ENCODE measurements at places on chromosomes 6 and 20.

DNA sequence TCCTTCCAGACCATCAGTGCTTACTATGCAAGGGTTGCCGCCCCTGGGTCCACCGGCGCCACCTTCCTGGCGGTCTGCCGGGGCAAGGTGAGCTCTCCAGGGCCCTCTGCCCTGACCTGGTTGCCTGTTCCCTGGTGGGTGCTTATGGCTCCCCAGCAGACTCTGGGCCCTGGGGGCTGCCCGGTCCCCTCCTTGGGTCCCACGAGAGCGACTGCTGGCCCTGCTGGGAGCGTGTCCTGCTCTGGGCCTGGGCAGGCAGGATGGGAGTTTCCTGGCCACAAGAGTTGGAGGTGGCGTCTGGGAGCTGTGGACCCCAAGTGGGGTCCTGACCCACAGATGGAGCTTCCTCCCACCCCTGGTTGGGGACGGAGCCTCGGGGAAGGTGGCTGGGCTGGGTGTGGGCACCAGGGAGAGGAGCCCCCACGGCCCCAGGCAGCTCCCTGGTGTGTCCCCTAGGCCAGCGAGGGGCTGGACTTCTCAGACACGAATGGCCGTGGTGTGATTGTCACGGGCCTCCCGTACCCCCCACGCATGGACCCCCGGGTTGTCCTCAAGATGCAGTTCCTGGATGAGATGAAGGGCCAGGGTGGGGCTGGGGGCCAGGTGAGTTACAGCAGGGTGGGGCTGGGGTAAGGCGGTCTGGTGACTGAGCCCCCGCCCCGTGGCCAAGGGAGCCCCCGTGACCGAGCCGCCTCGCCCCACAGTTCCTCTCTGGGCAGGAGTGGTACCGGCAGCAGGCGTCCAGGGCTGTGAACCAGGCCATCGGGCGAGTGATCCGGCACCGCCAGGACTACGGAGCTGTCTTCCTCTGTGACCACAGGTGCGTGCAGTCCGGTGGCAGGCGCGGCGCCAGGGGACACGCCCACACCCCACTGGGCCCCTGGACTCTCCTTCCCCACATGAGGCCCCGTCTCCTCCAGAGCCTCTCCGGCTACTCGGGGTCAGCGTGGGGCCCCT lies 7.1 kb upstream of the TNFRSF6B start:
- DNase-seq: no peak

- no peak for DNase-seq
Observed at GRCh38 chr6:141211845-141212244, 920.9 kb upstream of the GJE1 start.

GRCh38 chr20:1616858-1617434 lies 2.9 kb downstream of the SIRPB1 start:
- DNase-seq: no peak

GRCh38 chr6:90025523-90026061 lies 131.3 kb downstream of the GJA10 start:
- peak; percentile 24 for DNase-seq

- no peak for DNase-seq
Observed at GRCh38 chr20:19492116-19492515, 265.9 kb upstream of the RIN2 start.

DNA sequence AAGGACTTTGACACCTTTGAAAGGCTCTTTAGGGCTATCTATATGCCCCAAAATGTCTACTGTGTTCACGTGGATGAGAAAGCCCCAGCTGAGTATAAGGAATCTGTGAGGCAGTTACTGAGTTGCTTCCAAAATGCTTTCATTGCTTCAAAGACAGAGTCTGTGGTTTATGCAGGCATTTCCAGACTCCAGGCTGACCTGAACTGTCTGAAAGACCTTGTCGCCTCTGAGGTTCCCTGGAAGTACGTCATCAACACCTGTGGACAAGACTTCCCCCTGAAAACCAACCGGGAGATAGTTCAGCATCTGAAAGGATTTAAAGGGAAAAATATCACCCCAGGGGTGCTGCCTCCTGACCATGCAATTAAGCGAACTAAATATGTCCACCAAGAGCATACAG lies 65.2 kb downstream of the GCNT2 start:
- DNase-seq: no peak

DNA sequence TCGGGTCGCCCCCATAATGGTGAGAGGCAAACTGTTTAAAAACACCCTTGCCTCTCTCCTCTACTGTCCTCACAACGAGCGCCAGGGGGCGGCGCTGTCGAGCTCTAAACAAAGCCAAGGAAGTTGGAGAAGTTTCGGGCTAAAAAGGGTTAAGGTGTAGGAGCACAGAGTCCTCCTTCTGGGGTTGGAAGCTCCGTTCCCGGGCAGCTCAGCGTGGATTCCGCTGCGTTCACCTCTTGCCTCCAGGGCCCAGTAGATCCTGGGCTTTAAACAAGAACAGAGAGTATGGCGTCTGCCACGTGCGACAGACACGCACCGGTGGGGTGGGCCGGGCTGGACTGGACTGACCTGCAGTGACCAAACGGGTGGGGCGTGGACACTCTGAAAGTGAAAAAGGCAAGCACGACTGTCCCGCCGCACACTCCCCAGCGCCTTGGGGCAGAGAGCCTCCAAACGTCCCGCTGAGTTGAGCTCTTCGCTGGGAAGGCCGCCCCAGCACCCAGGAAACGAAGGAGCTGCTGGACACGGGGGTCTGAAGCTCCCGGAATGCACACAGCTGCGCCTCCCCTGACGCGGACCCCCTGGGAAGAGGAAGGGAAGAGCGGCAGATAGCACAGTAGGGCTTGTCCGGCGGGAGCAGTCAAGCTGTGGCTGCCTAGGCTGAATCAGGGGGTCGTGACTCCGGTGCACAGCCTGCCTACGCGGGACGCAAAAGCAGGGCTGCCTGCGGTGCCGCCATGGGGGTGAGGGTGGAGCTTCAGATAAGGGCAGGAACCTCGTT lies 1.6 kb upstream of the THBD start:
- no peak for DNase-seq

GRCh38 chr20:31991339-31991705 lies 18.9 kb upstream of the CCM2L start:
- DNase-seq: no peak

GRCh38 chr6:19803331-19804204 lies 33.6 kb upstream of the ID4 start:
- DNase-seq: no peak

DNA sequence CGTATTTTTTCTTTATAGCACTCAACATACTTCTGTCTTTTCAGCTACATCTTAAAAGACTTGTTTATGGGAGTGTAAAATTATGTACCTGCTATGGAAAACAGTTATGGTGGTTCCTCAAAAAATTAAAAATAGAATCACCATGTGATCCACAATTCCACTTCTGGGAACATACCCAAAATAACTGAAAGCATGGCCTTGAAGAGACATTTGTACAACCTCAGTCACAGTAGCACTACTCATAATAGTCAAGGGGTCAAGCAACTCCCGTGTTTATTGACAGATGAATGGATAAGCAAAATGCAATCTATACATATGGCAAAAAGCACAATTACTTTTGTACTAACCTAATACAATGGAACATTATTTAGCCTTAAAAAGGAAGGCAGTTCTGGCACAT lies 74.5 kb downstream of the METTL24 start:
- DNase-seq: no peak

GRCh38 chr6:169023161-169023874 lies 230.3 kb downstream of the THBS2 start:
- no peak for DNase-seq

DNA sequence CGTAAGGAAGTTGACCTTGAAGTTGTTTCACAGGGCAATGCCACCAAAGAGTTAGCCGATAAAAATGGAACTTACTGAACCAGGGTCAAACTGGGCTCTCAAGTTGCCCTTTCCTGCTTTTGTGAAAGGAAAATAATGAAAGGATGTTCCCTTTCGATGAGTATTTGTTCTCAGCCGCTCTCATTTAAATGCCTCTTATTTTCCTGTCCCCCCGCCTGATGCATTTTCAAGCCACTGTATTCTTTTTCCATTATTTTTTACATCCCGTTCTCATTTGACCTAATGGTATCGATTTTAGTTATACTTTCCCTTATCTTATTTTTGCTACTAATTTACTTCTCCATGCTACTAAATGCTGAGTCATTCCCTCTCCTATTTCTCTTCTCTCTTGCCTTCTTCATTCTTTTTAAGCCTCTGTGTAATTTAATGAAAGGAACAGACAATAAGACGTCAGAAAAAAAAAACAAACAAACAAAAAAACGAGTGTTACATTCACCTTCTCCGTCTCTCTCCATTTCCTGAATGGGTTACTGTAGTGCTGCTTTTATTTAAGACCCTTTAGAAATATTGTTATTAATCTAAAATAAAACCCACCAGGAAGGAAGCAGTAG lies 655 bp upstream of the NDUFAF4 start:
- no peak for DNase-seq

- no peak for DNase-seq
Observed at GRCh38 chr6:43707767-43708166, 20.2 kb upstream of the MRPS18A start.

- no peak for DNase-seq
Observed at GRCh38 chr6:2831392-2831791, 10.3 kb downstream of the SERPINB1 start.

DNA sequence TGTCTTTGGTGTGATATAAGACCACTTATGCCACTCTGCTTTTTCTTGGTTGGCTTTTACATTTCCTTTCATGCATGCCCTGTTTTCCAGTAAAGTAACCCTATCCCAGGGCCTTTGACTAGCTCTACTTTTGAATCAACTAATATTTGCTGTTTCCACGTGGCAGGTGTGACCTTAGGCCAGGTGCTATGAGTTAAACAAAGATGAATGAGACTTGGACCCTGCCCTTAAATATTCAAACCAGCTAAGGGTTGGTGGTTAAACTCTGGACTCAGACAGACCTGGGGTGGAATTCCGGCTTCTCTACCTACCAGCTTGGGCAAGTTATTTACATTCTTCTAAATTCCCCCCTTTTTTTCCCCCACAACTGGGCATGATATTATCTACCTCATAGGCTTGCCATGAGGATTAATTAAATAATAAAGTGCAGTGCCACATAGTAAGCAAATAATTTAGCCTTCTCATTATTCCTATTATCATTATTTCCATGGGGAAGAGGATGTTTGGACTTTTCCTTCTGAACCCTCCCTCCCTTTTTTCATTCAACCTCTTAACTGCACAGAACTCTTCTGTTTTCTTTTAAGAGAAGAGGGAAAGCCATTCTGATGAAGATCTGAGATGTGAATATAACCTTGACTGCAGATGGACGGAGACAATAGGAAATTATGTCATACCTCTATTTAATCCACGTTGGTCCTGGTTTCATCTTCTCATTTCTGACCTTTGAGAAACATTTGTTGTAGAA lies 143.6 kb upstream of the TNFAIP3 start:
- no peak for DNase-seq

- no peak for DNase-seq
Observed at GRCh38 chr6:132910759-132911158, 96.4 kb downstream of the RPS12 start.

DNA sequence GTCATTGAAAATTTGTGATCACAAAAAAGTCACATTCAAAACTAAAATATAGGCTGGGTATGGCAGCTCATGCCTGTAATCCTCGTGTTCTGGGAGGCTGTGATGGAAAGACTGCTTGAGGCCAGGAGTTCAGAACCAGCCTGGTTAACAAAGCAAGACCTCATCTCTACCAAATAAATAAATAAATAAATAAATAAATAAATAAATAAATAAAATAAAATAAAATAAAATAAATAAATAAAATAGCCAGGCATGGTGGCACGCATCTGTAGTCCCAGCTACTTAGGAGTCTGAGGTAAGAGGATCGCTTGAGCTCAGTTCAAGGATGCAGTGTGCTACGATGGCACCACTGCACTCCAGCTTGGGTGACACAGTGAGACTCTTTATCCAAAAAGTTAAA lies 343.1 kb upstream of the RUNX2 start:
- no peak for DNase-seq

DNA sequence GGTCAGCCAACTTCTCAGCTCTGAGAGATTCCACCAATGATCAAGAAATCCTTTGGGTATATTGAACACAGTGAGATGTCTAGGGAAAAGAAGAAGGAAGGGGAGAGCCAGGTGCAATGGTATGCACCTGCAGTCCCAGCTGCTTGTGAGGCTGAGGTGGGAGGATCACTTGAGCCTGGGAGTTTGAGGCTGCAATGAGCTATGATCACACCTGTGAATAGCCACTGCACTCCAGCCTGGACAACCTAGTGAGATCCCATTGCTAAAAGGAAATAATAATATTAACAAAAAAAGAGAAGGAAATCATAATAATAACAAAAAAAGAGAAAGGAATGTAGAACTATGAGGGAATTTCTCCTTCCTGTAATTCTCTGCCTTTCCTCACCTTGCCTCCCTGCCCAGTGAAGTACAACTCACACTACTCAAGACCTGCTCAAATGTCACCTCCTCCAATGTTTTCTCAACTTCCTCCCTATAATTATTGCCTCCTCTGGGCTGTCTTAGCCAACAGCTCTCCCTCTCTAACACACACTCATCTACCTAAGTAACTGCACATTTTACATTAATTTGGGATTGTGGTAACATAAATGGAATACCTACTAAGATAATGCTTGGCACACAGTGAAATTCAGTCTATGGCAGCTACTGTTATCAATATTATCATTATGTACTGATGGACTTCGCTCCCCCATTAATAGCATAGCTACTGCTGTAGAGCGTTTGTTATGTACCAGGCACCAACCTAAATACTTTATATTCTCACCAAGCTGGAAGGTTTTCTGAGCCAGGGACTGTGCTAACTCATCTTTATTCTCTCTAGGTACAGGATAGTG lies 103.6 kb downstream of the KIF13A start:
- DNase-seq: no peak

DNA sequence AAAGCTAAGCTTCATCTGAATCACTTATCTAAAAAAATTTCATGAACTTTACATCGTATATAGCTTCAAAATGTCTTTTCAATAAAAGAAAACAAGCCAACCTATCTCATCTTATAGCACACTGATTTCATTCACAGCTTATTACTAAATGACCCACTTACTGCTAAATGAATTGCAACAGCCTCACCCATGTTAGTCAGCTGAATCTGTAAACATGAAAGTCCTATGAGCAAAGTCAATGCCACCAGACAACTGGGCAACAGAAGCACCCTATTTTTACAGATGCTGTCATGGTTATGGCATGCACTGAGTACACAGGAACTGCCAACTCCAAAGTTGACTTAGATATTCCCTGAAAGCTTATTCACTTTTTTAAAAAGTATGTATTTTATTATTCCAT lies 41.2 kb upstream of the DST start:
- no peak for DNase-seq

GRCh38 chr6:125503181-125503580 lies 201.4 kb upstream of the HDDC2 start:
- no peak for DNase-seq

DNA sequence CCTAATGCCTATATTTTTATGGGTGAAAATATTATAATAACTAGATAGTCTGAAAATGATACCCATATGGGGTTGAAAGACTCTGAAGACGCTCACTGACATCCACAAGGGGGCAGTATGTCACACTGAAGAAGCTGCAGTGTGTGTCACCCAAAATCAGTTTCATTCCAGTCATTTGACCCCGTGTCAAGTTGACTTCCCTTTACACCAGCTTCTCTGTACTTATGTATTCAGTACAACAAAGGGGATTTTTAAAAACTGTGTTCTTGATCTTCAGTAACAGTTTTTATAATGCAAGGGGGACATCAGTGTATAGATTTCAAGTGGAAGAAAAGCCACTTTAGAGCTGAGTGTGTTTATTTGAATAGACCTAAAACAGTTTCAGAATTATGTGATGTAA lies 19.3 kb downstream of the FAXC start:
- DNase-seq: peak; percentile 50
